ENCODE measurements at places on chromosomes 11 and 22.

DNA sequence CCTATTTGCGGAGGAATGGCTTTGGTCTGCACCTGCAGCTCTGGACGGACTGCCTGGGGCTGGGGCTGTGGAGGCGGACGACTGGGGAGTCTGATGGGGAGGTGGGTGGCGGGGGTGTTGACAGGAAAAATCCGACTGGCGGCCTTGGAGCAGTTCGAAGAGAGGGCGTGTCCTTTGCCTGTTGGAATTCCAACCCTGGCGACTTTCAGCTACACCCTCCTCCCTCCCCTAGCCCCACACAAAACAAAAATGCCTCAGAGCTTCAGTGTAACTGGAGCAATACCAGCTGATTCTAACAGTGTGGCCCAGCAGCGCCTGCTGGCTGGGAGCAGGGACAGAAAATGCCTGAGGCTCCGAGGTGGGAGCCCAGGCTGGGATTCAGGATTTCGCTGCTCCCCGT, 85.4 kb downstream of the ATXN10 start:
- DNase-seq: peak; percentile 32

- DNase-seq: no peak
Measured at GRCh38 chr11:128153697-128154048, 433.7 kb downstream of the ETS1 start.

- no peak for DNase-seq
Measured at GRCh38 chr11:122741613-122742300, 86.2 kb downstream of the UBASH3B start.

- DNase-seq: no peak
Measured at GRCh38 chr11:130732476-130732875, 183.8 kb downstream of the SNX19 start.

DNA sequence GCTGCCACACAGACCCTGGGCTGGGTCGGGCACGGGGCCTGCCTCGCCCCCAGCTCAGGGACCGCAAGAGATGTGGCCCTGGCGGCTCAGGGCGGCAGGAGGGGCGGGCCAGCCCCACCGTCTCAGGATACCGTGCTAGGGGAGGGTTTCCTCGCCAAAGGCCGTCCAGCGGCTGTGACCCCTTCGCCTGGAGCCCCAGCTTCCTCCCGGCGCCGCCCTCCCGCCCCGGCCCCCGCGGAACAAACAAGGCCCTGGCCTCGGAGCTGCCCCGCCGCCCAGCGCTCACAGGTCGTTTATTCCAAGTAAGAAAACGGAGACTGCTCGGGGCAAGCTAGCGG, 543 bp upstream of the AP2A2 start:
- DNase-seq: no peak

GRCh38 chr11:123590296-123590912, 64.0 kb downstream of the SCN3B start:
- no peak for DNase-seq

DNA sequence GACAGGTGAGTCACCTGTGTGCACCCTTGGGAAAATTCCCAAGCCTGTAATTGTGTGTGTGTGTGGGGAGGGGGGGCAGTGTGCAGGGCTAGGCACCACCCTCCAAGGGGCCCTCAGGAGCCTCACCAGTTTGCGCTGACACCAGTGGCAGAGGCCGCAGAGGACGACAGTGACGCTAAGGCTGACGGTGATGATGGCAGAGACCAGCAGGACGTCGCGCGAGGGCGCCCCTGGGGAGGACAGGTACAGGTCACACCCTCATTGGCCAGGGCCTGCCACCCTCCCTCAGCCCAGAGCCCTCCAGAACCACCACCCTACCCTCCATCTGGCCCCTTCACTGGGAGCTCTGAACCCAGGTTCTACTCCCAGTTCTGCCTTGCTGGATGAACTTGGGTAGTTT, 24.9 kb downstream of the SYT7 start:
- no peak for DNase-seq

DNA sequence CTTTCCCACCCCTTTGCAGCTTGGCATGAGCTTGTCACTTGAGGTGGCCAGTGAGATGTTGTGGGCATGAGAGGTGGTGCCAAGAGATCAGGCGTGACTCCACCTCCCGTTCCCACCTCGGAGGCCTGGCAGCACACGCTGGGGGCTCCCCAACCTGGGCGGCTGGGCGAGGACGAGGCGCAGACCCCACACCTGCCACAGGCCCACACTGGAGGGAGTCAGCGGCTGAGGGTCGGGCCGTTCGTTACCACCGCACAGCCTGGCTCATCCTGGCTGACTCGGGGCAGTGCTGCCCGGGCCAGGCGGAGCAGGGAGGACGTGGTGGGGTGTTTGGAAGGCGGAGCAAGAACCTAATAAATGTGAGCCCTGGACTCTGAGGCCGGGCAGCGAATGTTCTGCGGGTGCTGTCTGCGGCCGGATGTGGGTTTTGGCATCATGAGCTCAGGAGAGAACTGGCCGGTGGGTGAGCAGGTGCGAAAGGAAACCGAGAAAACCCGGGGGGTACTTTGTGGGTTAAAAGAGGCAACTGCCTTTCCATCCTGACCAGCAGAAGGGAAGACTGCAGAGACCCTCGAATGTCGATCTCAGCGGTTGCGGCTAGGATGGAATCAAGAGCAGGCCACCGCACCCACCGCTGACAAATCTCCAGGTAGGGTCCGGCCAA, 10.2 kb upstream of the IFITM3 start:
- DNase-seq: no peak

GRCh38 chr11:20474882-20475517, 87.5 kb downstream of the PRMT3 start:
- no peak for DNase-seq

- DNase-seq: no peak
Measured at GRCh38 chr11:67640758-67641337, 1.3 kb upstream of the TBX10 start.

GRCh38 chr22:28943501-28943879, 60.1 kb downstream of the ZNRF3 start:
- no peak for DNase-seq

DNA sequence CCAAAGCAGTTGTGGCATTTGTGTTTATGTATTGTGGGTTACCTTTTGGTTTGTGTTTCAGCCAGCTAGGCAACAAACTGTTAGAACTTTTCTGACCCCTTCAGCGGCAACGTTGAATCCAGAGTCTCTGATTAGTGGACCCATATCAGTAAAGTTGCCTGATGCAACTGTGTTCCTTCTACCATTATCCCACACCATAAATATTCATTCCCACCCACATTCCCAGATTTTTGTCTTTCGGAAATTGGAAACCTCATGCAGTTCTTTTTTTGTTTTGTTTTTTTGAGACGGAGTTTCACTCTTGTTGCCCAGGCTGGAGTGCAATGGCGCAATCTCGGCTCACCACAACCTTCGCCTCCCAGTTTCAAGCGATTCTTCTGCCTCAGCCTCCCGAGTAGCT, 30.7 kb upstream of the RBX1 start:
- DNase-seq: no peak

DNA sequence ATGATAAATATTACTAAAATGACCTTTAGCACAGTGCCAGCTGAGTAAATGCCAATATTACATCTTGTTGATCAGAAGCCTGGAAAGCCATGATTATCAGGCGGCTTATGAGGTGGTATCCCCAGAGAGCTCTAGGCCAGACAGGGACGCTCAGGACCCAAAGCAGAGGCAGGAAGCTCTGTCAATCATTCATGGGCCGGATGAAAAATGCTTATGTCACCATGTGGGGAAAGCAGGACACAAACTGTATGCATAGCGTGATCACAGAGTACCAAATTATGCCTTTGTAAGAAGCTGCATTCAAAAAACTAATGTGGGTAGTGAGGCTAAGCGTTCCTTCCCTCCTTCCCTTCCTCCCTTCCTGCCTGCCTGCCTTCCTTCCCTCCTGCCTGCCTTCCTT, 82.6 kb downstream of the TENM4 start:
- DNase-seq: no peak

DNA sequence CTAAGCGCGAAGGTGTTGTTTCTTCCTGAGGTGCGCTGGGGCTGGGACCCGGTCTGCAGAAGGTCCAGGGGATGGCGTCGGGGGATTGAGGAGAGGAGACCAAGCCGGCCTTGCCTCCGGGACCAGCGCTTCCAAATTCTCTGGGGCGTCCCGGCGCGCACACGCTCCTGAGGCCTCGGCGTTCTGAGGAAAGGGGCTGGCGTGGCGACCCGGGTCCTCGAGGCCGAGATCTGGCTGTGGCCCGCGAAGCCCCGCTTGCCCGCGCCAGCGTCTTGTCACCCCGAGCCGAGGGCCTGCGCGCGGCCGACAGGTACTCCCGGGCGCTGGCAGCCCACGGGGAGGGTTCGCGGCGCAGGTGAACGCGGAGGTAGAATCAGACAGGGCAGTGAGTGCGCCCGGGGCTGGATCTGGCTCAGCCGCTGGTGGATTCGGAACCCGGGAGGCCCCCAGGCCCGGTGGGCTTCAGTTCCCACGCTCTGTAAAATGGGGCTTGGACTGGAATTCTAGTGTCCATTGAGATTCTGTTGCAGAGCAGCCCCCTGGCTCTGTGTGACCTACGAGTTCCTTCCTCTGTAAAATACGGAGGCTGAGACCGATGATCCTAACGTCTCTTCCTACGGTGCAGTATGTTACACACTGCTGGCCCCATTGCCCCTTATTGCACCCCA, 14.7 kb downstream of the SSH3 start:
- no peak for DNase-seq

- no peak for DNase-seq
Measured at GRCh38 chr11:11858676-11859075, 16.9 kb downstream of the USP47 start.

DNA sequence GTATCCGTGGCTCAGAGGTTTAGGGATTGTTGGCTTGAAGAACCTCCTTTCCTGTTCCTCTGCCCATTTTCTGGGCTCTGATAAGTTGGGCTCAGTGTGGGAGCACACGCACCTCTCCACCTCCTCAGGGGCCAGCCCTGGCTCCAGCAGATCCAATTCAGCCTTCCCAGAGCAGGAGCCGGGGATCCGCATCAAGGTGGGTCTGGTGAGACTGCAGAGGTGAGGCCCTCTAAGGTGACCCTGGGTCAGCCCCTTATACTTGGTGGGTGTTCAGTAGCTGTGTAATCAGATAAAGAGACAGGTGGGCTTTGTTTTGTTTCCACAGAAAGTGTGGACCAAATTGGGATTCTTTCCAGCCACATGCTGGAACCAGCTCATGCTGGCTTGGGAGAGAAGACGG, 1466.0 kb downstream of the TBC1D22A start:
- no peak for DNase-seq

GRCh38 chr11:69640260-69640994, 529 bp upstream of the CCND1 start:
- DNase-seq: no peak

- DNase-seq: no peak
Measured at GRCh38 chr11:117910525-117910924, 18.7 kb downstream of the TMPRSS13 start.

- peak; percentile 89 for DNase-seq
Measured at GRCh38 chr11:64181506-64182411, 4.2 kb upstream of the STIP1 start.

- DNase-seq: no peak
Measured at GRCh38 chr11:92340839-92341238, 116.2 kb downstream of the FAT3 start.

DNA sequence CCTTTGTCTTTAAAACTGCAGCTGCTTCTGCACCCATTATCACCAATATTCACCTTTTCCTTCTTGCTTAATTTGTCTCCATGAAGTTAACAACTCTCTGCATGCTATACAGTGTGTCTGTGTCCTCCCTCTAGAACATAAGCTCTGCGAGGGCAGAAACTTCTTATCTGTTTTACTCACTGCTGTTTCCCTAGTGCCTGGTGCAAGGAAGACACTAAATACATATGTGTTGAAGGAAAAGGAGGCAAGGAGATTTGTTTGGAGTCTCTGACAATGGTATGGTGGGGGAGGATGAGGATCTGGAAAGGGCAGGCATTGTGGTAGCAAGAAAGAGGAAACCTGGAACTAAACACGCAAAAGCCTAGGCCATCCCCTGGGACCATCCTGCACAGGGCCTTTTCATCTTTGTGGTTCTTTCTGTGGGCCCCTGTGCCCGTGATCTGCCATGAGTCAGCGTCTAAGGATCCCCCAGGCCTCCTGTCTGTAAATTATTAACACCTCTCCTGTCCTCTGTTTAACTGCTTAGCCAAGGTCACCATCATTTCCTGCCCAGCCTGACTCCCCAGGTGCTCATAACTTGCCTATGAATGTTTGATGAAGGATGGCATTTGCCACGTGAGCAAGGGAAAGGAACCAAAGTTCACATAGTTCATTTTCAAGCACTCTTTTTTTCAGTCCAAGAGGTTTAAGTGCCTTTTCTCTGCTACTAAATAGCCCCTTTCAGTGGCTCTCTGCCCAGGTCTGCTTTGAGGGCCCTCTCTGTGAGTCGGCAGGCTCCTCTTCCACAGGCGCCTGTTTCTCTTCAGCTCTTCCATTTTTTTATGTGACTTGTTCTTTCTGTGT, 131.1 kb downstream of the RASSF10 start:
- DNase-seq: no peak

DNA sequence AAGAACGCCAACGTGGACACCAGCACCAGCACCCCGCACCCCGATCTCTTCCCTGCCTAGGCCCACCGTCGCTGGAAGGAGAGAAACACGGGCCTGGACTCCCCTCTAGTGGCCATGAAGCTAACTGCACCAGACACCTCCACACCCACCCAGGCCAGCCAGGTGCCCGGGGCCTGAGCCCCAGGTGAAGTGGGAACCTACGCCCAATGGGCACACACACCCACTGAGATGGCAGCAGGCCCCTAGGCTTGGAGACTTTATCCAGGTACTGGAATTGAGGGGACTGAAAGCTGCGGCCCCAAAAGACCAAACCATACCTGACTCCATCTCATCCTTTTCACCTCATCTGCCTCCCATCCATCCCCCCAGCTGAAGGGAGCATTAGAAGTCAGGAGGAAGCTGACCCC, 81.0 kb downstream of the BUD13 start:
- DNase-seq: peak; percentile 5

DNA sequence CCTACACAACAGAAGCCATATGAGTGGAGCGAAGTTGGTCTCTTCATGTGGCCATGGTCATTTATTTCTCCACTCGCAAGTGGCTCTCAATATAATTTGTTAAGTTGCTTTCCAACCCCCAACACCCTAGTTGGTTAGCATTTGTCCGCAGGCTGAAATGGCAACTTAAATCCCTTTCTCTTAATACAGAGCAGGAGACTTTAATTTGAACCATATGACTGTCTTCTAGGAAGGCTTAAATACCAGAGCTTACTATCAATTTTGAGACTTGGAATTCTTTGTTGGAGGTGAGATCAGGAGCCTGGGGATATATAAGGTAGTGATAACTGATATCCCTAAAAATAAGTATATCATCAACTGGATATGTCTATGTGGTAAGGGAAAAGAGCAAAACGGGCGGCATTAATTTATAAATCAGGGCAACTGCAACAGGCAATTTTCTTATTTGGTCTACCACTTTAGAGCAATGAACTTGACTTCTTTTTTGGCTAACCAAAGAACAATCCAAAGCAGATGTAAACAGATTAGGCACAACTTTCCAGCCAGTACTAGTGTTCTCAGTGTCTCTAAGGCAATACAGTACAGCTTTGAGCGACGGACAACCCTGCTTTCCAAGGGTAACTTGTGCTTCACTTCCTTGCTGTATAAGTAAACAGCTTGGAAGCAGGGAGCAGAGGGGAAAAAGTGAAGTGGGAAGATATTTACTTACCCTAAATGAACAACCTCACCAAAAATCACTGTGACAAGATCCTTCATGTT, 74.7 kb upstream of the APOA1 start:
- no peak for DNase-seq

- DNase-seq: no peak
Measured at GRCh38 chr11:26044389-26044788, 287.5 kb upstream of the ANO3 start.
